Liver (tissue), 10 donors: ENCODE measurements at places on chromosomes 2 and 18. TPM values are rescaled to one million over a fixed set of nuclear protein-coding genes. Genes with fewer than 3 reads are reported as not detected.

PRSS56 gene
- total RNA-seq, result not detected

ABCG8 gene
- total RNA-seq, result 81.2 TPM

DPP4 gene
- total RNA-seq, result 14.4 TPM

ASTL gene
- not detected for total RNA-seq

SLC14A1 gene
- 1.0 TPM for total RNA-seq

SERPINB13 gene
- not detected for total RNA-seq

SPATA3 gene
- not detected for total RNA-seq

TWIST2 gene
- total RNA-seq, result 0.17 TPM

DNA sequence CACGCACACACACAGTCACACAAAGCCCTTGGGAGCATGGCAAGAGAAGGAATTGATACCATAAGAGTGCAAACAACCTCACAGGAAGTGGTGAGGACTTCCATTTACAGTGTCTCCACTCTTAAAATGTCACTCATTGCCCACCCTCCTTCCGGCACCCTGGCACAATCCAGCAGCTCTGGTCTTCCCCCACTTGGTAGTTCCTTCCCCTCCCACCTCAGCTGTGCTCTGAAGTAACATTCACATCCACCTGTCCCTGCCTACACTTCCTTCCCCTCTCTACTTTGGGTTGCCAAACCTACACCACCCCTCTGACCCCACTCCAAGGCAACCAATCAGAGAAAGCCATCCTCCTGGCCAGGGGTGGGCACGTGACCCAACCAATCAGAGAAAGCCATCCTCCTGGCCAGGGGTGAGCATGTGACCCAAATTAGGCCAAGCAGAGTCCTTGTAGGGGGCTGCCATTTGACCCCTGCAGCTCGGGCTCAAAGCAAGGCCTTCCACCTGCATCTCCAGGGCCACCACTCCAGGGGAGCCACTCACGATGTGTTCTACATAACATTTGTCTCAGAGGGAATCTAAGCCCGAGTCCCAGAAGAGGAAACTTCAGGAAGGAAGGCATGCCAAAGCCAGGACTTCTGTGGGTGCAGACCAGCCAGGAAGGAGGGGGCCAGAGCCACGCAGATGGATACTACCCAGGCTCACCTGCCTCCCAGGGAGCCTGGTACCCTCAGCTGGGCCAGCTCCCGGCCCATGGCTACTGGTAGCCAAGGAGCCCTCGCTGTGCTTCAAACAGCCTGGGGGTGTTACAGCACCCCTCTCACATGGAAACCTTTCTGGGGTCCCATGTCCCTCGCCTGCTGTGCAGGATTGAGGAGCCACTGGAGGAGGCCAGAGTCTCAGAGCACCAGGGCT lies 21.2 kb downstream of the CYP26B1 start:
- DNase-seq, result peak; percentile 26

DNA sequence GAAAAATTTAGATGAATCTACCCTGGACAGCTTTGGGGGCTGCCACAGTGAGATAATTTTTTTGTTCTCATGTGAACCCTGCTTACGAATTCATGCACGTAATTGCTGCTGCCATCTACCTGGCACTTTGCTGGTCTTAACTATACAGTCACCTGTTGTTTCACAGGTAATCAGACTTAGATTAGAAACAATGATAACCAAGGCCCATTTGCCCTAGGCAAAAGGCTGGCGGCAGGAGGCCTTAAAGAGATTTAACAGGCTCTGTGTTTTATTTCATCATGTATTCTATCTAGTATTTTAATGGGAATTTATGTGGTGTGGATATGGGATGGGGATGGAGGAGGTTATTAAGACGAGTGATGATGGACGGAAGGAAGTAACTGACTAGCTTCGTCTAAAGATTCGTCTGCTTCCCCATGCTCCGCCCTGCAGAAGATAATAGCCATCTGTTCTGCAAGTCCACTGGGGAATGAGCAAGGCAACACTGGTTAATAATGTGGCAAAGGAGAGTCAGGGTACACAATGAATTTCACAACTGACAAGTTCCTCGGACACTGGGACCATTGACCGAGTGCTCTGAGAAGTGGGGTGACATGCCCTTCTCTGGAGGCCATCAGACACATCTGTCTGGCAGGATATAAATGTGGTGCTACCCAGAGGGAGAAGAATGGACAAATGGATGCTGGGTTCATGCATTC lies 291.8 kb upstream of the TNP1 start:
- DNase-seq, result no peak

- no peak for DNase-seq
These were observed 1046.0 kb upstream of the TMEFF2 start for GRCh38 chr2:193240752-193241151.

DNA sequence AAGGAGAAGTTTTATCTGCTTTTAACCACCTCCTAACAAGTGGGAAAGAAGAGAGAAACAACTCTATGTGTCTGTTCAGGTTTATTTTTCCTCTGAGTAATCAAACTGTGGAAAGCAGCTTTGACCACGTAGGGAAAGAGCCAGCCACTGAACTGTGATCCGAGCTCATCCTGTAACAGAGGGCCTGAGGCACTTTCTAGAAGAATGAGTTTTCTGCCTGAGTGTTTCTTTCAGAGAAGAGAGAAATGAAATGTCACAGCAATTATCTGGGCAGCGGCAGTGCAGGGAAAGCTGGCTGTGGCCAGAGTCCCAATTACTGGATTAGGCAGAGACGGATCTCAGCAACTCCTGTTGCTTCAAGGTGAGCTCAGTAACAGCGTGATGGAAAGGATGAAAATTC lies 151.9 kb downstream of the CD226 start:
- no peak for DNase-seq

DNA sequence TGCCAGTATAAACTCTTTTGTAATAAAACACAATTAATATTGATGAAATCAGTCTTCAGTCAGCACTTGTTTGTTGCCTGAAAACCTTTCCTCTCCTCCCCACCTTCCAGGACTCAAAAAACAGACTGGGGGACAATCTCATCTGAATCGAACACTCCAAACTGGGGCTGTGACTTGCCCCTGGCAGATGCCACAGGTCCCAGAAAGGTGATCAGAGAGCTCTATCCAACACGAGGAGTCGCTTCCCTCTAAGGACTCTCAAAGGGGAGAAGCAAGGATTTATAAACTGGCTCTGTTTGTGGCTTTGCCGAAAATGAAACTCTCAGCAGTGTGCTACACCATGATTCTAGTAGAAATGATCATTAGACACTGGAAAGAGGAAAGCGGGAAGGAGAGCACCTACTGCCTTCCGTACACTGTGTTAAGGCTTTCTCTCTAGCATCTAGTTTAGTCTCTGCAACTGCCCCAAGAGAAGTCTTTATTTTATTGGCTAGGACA lies 199.2 kb downstream of the TGIF1 start:
- DNase-seq, result no peak

DNA sequence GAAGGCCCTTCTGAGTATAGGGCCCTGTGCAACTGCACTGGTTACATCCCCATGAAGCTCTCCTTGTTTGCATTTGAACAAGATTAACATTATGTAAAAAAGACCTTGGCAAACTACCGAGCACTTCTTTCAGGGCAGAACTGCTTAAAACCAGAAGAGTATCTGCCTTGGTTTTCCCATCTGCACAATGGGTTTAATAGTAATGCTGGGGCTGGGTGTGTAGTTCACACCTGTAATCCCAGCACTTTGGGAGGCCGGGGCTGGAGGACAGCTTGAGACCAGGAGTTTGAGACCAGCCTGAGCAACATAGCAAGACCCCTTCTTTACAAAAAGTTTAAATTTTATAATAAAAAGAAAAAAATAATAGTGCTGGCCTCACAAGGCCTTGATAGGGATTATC lies 8.5 kb downstream of the PLA2R1 start:
- no peak for DNase-seq

DNA sequence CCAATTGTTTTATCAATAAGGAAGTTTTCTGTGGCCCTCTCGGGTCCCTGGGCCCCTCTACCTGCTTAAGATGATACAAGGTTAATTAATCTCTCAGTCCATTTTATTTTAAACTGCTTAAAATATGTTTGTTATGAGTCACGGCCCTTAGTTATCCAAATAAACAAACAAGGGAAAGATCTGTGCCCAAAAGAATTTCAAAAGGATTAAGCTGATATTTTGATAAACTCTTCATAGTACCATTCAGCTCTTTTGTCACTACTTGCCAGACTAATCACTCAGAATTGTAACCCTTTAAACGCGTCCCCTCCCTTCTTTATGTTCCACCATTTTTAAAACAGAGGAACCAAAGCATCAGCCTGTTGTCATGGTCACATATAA lies 144.7 kb upstream of the STK17B start:
- DNase-seq, result no peak

DNA sequence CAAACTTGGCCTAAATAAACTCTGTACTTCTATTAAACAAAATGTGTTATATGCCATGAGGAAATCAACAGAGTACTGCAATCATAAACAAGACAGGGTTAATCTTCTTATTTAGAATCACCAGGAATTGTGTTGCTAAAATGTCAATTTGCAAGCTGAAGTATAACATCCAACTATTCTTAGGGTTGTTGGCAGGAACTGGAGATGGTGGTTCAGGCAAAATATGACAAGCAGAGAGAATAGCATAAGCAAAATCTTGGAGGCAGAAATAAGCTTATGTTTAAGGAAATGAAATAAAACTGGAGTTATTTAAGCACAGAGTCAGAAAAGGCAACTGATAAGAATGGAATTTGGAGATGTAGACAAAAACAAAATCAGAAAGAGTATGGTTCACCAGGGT lies 463.8 kb upstream of the SLC8A1 start:
- DNase-seq, result no peak

DNA sequence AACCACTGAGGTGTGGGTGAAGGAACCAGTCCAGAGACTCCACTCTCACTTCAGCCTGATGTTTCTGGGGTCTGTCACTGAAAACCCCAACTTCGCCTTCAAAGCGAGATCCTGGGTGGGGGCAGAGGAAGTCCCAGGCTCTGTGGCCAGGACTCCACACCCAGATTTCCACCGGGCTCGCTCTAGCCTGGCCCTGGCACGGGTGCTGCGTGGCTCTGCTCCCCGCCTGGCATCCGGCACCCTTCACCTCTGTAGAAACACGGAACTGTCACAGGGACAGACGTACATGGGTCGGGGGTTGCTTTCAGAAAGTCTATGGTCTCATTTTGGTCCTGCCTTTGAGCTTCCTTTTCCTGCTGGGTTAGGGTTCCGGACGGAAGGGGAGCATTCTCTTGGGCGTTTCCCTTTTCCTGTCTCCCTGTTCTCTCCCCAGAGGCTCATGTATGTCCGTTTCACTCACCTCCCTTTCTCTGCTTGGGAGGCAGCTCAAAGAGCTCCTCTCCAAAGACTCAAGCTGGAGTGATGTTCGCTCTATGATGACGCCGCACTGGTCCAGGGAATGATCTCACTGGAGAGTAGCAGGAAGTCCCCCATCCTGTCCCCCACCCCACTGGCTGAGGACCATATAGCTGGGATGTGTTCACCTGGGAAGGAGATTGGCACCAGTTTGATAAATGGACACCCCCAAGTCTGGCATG lies 41.5 kb downstream of the ODC1 start:
- no peak for DNase-seq

- no peak for DNase-seq
These were observed 21.5 kb upstream of the SPRED2 start for GRCh38 chr2:65453916-65454315.

DNA sequence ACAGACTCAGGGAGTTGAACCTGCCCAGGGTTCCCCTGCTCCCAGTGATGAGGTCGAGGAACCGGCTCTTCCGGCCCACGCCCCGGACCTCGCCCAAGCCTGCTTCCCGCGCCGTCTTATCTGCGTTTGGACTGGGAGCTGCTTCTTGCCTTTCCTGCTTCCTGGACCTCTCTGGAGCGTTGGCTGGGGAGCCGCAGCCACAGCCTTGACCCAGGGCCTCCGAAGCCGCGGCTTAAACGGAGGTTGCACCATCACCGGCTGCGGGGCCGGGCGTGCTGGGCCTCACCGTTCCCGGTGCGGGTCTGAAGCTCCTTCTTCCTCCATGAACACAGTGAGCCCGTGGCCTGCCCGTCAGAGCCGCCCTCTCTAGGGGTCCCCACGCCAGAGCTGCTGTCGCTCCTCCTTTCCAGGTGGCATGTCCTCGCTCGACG lies 13.3 kb downstream of the NTSR2 start:
- DNase-seq, result no peak

GRCh38 chr2:139031722-139032121 lies 251.5 kb upstream of the NXPH2 start:
- no peak for DNase-seq

DNA sequence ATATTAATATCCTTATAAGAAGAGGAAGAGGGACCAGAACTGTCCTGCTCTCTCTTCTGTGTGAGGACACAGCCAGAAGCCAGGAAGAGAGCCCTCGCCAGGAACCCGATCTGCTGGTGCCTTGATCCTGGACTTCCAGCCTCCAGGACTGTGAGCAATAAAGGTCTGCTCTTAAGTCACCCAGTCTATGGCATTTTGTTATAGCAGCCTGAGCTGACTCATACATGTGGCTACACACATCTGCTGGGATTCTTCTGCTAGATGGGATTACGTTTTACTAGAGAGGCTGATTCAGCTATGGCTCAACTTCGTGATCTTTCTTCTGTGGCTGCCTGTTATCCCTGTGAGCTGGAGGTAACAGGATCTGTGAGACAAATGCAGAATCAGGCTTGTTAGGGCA lies 29.6 kb downstream of the ARL4C start:
- no peak for DNase-seq

DNA sequence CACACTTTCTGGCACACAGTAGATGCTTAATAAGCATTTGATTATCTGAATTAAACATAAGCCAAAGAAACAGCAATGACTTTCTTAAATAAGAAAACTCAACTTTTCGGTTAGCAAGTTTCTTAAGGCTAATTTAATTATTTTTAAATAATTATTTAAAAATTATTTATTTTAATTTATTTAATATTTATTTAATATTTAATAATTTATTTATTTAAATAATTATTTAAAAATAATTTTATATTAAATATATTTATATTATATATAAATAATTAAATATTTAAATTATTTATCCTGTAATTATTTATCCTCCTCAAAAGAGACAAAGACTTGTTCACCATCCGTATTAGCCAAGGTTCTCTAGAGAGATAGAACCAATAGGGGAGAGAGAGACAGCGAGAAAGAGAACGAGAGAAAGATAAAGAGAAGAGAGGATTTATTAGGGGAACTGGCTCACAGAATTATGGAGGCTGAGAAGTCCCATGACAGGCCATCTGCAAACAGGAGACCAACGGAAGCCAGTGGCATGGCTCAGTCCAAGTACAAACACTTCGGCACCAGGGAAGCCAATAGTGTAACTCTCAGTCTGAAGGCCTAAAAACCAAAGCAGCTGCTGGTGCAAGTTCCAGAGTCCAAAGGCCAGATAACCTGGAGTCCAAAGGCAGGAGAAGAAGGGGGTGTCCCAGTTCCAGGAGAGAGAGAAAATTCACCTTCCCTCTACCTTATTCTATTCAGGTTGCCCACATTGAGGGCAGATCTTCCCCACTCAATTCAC lies 125.3 kb downstream of the METTL8 start:
- no peak for DNase-seq

DNA sequence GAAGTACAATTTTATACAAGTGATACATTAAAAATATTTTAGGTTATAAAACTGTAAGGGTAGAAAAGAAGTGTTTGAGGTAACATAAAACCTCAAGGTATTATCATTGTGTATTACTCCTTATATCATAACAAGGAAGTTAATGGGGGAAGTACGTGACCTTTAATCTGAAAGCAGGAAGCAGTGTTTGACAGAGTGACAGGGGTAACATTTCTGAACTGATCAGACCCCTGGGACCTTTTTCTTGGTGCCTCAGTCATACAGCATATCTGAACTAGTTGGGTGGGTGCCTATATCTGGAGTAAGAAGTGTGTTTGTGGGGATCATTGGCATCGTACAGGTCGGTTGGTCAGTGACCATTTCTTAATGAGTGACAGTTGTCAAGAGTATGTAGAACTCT lies 43.0 kb downstream of the MALT1 start:
- no peak for DNase-seq

GRCh38 chr2:8654483-8654882 lies 27.4 kb upstream of the ID2 start:
- no peak for DNase-seq

GRCh38 chr18:46320297-46320696 lies 216.1 kb downstream of the HAUS1 start:
- DNase-seq, result no peak
